Stimulated activated CD8-positive, alpha-beta memory T cell treated with anti-CD3 and anti-CD28 coated beads, Interleukin-7, amount 100 ng/mL, for 1 hour (primary cell): ENCODE measurements at places on chromosomes 11 and 22.

DNA sequence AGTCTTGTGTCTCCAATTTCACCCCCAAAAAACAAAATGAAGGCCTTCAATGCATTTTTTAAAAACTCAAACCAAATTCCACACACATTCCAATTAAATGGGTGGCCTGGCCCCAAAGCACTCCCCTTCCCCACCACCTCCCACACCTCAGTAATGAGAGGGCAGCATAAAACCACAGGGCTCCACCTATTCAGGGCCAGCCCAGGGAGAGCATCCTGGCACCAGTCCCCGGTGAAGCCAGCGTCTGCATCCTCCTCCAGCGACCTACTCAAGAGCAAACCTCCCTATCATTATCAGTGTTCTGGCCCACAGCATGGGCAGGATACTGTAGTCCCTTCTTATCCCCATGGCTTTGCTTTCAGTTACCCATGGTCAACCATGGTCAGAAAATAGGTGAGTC lies 17.8 kb upstream of the OR8B8 start:
- no peak for DNase-seq

DNA sequence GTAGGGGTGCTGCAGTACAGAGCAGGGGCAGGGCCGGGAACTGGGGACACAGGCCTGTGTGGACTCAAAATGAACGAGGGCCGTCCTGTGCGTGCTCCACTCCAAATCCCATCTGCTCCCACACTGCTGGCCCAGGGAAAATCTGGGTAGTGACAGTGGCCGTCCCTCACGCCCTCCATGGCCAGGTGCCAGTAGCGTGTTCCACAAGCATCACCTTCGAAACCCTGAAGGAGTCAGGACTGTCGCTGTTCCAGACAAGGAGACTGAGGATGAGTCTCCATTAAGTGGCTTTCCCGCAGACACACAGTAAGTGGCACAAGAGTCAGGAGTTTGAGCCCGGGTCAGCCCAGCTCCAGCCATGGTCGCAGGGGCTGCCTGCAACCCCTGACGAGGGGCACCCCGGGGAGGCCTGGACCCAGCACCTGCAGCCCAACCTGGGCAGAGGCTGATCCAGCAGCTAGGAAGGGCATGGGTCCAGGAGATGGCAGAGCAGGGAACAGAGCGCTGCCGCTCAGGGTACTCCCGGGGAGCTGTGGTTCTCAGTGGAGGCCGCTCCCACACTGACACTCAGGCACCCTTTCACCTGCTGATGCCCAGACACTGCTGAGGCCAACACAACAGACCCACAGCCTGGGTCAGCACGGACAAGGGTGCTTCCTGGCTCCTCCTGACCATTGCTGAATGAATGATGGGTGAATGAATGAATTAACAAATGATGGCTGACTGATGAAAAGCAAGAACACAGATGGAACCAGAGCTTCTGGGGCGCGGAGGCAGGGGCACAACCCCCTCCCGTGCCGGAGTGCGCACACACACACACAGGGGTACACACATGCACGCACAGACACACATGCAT lies 35.3 kb downstream of the IGF2 start:
- DNase-seq, result no peak

GRCh38 chr11:34616086-34616485 lies 4.8 kb upstream of the EHF start:
- DNase-seq, result no peak

- no peak for DNase-seq
These were observed 21.0 kb upstream of the GDPD4 start for GRCh38 chr11:77322506-77322905.

DNA sequence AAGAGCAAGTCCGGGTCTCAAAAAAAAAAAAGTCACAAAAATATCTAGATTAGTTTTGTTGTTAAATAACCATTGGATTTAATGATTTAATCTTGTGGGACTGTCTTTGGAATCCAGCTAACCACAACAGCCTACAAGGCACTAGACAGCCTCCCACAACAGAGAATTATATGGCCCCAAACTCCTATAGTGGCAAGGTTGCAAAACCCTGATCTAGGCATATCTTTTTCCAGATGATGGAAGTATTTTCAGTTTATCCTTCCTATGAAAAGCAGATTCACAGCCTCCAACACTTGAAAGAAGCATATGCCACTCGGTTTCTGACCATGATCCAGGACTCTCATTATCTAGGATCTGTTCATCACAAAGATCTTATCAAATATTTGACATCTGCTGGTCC lies 5.4 kb upstream of the C11orf87 start:
- DNase-seq, result no peak
